ENCODE measurements at places on chromosomes 7 and 10.

- DNase-seq, result no peak
Observed at GRCh38 chr10:31586723-31587638, 268.0 kb downstream of the ZEB1 start.

DNA sequence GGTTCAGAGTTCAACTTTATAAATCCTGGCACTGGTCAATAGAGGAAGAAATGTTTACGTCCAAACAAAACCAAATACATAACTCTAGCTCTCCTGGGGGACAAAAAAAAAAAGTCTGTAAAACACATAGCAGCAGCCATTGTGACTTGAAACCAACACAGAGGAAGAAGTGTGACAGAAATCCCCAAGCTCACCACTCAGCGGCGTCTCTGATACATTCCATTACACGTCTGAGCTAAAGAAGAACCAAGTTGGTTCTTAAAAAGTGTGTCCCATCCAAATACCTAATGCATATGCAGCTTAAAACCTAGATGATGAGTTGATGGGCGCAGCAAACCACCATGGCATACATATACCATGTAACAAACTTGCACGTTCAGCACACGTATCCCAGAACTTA lies 58.3 kb upstream of the NANOS1 start:
- no peak for DNase-seq

GRCh38 chr7:151191544-151191943 lies 4.5 kb upstream of the ASB10 start:
- DNase-seq, result no peak

DNA sequence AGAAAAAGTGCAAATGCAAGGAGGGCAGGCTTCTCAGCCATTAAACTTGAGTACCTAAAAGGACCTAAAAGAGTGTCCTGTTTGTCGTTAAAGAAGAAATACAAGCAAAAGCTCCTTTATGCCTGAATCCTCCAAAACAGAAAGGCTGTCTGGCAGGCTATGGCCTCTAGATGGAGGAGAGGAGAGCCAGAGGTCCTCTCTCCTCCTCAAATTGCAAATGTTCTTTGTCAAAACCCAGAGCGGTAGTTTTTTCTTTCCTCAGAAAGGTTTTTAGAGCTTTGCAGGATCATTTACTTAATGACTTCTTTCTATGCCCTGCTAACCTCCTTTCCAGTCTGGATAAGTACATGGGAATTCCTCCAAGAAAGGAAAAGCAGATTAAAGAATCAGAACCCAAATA lies 1.9 kb upstream of the SORCS1 start:
- peak; percentile 17 for DNase-seq

GRCh38 chr7:95919556-95919955 lies 147.2 kb downstream of the DYNC1I1 start:
- DNase-seq, result no peak

GRCh38 chr10:11451640-11452260 lies 159.7 kb downstream of the USP6NL start:
- DNase-seq, result no peak

DNA sequence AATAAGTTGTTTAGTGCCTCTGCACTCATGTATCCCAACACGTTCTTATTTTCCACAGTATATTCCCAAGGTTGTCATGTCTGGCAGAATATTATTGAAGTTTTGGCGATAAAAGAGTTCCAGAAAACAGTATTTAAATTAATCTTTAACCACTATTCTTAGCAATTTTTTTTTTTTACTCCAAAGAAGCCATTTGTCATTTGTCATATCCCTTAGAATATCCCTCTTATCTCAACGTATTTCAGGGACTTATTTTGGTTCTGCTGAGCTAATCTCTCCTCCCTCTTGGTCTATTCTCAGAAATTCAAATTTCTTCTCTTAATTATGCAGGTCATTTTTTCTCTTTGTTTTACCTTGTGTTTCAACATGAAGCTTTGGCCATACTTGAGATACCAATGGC lies 643.4 kb downstream of the ANKRD7 start:
- DNase-seq, result no peak

All from right hindlimb (tissue), 1 donor.